SJCRH30 (cell line): ENCODE measurements at places on chromosomes 4 and X. TPM values are rescaled to one million over a fixed set of nuclear protein-coding genes. Genes with fewer than 3 reads are reported as not detected.

DNA sequence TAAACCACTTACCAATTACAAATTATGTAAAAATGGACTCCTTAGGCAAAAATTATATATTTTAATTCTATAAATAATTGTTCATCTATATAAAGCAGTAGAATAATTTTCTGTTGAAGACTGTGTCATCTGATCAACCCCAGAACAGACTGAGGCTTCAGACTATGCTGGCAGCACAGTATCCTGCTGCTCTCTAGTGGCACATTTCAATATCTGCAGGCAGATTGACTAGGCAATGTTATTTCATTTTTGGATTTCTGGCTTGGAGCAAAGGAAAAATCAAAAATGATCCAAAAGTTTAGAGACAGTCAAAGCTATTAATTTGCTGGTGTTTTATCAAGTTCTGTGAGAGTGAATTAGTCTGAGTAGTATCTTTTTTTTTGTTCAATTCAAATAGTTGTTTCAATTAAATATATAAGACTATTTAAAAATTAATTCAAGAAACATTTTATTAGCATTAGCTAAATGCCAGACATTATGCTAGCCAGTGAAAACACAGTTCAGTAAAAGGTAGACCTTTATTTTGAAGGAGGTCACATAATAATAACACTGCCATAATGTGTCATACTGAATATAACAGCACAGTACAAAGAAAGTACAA, 21.3 kb upstream of the SULT1E1 start:
- no peaks in the 10 kb centered on the region for H3K27me3 ChIP-seq
- H3K4me3 ChIP-seq, result no peak overlapping the region
- DNase-seq, result peak; percentile 57
- H3K36me3 ChIP-seq, result no peaks in the 10 kb centered on the region

DNA sequence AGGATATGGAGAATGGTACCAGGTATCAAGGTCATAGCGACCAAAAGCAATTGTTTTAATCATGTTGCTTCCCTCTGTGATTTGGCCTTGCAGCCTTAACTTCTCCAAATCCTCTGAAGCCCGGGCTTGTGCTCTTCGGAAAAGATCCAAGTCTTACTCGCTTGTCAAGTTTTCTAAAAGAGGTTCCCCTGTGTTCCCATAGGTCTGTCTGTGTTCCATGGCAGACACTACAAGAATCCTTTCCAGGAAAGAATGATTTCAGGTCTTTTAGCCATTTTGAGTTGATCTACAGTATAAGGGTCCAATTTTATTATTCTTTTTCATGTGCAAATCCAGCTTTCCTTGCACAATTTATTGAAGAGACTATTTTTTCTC, 710.6 kb upstream of the DIAPH2 start:
- no peaks in the 10 kb centered on the region for H3K27me3 ChIP-seq
- DNase-seq, result no peak
- H3K4me3 ChIP-seq, result no peak overlapping the region
- H3K4me1 ChIP-seq, result no peaks in the 10 kb centered on the region
- no peaks in the 10 kb centered on the region for H3K36me3 ChIP-seq

DNA sequence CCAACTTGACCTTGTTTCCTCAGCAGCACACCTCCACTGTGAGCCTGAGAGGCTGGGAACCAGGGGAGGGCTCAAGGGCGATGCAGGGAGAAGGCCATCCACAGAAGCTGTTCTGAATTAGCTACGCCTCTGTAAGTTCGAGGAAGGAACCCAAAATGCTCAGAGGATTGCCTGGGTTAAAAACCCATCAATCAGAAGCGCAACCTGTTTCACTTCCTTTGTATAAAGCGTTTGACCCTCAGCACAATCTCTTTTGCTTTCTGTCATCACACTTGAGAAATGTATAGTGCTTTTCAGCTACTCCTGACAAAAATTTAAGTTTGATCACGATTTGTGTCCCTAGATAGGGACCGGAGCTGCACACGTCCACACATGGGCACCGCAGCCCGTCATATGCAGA, 48.0 kb upstream of the MAP3K15 start:
- peaks cover 6% of the 10 kb centered on the region; the same call in 1 of the 2 replicates for H3K36me3 ChIP-seq
- no peak for DNase-seq
- no peaks in the 10 kb centered on the region for H3K27me3 ChIP-seq

- no peak overlapping the region for H3K4me3 ChIP-seq
- H3K36me3 ChIP-seq, result no peaks in the 10 kb centered on the region
- no peak overlapping the region for H3K27ac ChIP-seq
- peaks cover 16% of the 10 kb centered on the region for H3K4me1 ChIP-seq
- H3K27me3 ChIP-seq, result no peaks in the 10 kb centered on the region
Observed at GRCh38 chr4:139593091-139593564, 37.1 kb upstream of the SETD7 start.

Gene SHROOM2
- 0.57 and 0.84 TPM in 2 replicates for total RNA-seq

DNA sequence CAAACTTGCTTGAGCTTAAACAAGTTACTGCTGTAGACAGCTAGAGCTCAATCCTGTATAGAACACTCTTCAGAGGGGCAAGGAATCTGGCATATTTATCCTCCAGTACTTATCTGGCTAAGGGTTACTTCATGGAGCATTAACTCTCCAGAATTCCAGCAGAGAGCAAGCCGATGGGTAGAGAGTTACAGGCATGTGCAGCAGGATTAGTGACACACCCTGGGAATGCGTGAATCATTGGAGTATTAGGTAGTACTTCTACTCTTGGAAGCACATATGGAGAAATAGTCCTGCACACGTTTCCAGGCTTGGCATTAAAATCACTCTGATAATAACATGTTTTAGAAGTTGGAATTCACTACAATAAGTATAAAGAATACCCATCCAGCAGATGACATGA, 35.4 kb downstream of the GRXCR1 start:
- H3K4me1 ChIP-seq, result no peaks in the 10 kb centered on the region
- no peak for DNase-seq
- H3K27me3 ChIP-seq, result no peaks in the 10 kb centered on the region
- no peak overlapping the region for H3K4me3 ChIP-seq

DNA sequence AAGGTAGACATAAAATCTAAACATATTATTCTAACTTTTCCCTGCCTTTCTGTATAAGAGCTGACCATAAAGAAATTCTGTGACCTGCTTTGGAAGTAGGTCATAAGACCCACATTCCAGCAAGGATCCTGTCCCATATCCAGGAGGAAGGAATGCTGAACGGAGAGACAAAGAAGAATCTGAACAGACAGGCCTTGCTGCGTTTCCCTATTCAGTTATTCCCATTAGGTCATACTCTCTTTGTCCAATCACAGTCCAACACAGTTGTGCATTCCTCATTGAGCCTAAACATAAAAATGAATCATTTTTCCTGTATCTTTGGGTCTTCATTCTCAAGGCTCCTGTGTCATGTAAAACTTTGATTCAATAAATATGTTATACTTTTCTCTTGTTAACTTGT, 287.6 kb upstream of the TAPT1 start:
- H3K36me3 ChIP-seq, result no peaks in the 10 kb centered on the region
- DNase-seq, result no peak
- no peak overlapping the region for H3K27ac ChIP-seq
- H3K4me3 ChIP-seq, result no peak overlapping the region
- H3K27me3 ChIP-seq, result no peaks in the 10 kb centered on the region

Gene UGT2A3
- not detected in 2 replicates for total RNA-seq

- no peak overlapping the region for H3K27ac ChIP-seq
- no peaks in the 10 kb centered on the region for H3K27me3 ChIP-seq
- H3K36me3 ChIP-seq, result no peaks in the 10 kb centered on the region
- no peaks in the 10 kb centered on the region for H3K4me1 ChIP-seq
- H3K4me3 ChIP-seq, result no peak overlapping the region
- DNase-seq, result no peak
Observed at GRCh38 chr4:144409525-144409924, 236.4 kb upstream of the HHIP start.

DNA sequence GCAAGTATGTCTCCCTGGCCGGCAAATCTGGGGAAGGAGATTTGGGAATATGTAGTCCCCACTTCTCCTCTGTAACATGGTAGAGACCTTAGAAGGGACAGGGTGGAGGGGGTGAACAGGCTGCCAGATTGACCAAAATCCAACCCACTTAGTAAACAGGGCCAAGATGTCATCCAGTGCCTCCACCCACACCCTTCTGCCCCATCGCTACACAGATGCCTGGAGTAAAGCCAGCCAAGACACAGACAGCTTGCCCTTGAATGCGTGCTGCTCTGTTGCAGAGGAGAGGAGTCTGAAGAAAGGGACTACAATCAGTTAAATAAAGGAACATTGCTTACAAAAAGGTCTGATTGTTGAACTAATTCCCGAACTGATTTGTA, 160.1 kb upstream of the LDB2 start:
- H3K4me3 ChIP-seq, result no peak overlapping the region
- no peaks in the 10 kb centered on the region for H3K4me1 ChIP-seq
- H3K36me3 ChIP-seq, result no peaks in the 10 kb centered on the region

- H3K4me1 ChIP-seq, result peaks cover 10% of the 10 kb centered on the region
- peak; percentile 93 for DNase-seq
- peak within 1 kb of the TSS; percentile 63 for H3K27ac ChIP-seq
- H3K4me3 ChIP-seq, result peak within 1 kb of the TSS; percentile 71
Observed at GRCh38 chr4:89056953-89057398, at the start of gene FAM13A. Gene FAM13A (minus strand): TSS chr4:89057185. CDS start chr4:89056964, 221 bp downstream.

DNA sequence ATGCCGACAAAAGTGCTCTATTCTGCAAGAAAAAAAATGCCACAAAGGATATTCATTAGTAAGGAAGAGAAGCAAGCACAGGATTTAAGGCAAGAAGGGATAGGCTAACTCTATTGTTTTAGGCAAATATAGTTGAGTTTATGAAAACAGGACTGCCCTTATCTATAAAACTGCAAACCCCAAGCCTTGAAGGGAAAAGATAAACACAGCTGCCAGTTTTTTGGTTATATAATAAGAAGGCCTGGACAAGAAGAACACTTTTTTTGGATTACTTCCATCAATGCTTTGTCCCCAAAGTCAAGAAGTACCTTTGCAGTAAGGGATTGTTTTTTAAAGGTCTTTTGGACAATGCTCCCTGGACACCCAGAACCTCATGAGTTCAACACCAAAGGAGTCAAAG, 45.4 kb upstream of the WWC2 start:
- H3K4me3 ChIP-seq, result no peak overlapping the region
- no peaks in the 10 kb centered on the region for H3K36me3 ChIP-seq
- H3K27ac ChIP-seq, result no peak overlapping the region
- no peaks in the 10 kb centered on the region for H3K4me1 ChIP-seq
- H3K27me3 ChIP-seq, result no peaks in the 10 kb centered on the region

Gene PAK3
- 4.1 and 5.2 TPM in 2 replicates for total RNA-seq

DNA sequence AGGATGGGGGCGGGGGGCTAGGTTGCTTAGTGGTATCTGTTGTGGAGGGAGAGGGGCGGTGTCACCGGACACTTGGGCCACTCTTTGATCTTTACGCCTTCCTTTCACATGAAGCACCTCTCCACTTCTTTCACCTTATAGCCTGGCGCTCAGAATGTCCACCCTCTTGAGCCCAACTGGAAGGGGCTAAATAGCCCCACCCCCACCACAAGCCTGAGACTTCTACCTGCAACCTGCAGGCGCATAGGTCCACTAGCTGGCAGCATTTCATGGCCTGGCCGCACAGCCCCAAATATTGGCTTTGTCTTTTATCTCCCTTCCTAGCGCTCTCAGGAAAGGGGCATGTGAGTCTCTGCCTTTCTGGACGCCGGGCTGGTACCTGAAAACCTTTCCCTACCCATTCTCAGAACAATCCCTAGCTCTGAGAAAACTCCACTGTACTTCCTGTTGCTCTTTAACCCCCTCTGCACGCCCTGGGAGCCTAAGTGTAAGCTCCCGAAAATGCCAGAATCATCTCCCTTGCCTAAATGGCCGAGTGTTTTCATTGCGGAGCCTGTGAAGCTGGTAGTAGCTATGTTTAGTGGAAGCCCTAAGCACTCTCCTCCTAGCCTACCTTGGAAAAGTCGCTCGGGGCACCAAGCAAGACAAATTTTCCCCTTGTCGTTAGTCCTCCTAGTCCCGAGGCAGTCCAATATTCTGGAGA, 1.2 kb upstream of the TRPC5 start:
- H3K27me3 ChIP-seq, result 0 out of 2 replicates have a peak, but pooled peaks cover 3% of the 10 kb centered on the region
- no peaks in the 10 kb centered on the region for H3K36me3 ChIP-seq
- no peak overlapping the region for H3K4me3 ChIP-seq
- no peak for DNase-seq

Gene GPR82
- not detected in 2 replicates for total RNA-seq

- H3K36me3 ChIP-seq, result no peaks in the 10 kb centered on the region
- no peaks in the 10 kb centered on the region for H3K27me3 ChIP-seq
- H3K4me1 ChIP-seq, result no peaks in the 10 kb centered on the region
- H3K27ac ChIP-seq, result no peak overlapping the region
- no peak for DNase-seq
- no peak overlapping the region for H3K4me3 ChIP-seq
Observed at GRCh38 chr4:166839615-166840251, 394.6 kb downstream of the SPOCK3 start.

Gene DKK2
- total RNA-seq, result 0.18 and 0.55 TPM in 2 replicates

- no peaks in the 10 kb centered on the region for H3K27me3 ChIP-seq
- H3K4me1 ChIP-seq, result peaks cover 15% of the 10 kb centered on the region
- no peak for DNase-seq
- no peak overlapping the region for H3K27ac ChIP-seq
- no peaks in the 10 kb centered on the region for H3K36me3 ChIP-seq
- no peak overlapping the region for H3K4me3 ChIP-seq
Observed at GRCh38 chr4:168484626-168485025, 4.3 kb upstream of the DDX60L start.

Gene FAM236A
- total RNA-seq, result not detected in 2 replicates

- H3K4me3 ChIP-seq, result no peak overlapping the region
- no peak for DNase-seq
- H3K27ac ChIP-seq, result no peak overlapping the region
Observed at GRCh38 chrX:1138476-1139184, 73.8 kb downstream of the CRLF2 start.

Gene NAA11
- 0.12 TPM in 1 of 2 replicates, not detected in the other for total RNA-seq

DNA sequence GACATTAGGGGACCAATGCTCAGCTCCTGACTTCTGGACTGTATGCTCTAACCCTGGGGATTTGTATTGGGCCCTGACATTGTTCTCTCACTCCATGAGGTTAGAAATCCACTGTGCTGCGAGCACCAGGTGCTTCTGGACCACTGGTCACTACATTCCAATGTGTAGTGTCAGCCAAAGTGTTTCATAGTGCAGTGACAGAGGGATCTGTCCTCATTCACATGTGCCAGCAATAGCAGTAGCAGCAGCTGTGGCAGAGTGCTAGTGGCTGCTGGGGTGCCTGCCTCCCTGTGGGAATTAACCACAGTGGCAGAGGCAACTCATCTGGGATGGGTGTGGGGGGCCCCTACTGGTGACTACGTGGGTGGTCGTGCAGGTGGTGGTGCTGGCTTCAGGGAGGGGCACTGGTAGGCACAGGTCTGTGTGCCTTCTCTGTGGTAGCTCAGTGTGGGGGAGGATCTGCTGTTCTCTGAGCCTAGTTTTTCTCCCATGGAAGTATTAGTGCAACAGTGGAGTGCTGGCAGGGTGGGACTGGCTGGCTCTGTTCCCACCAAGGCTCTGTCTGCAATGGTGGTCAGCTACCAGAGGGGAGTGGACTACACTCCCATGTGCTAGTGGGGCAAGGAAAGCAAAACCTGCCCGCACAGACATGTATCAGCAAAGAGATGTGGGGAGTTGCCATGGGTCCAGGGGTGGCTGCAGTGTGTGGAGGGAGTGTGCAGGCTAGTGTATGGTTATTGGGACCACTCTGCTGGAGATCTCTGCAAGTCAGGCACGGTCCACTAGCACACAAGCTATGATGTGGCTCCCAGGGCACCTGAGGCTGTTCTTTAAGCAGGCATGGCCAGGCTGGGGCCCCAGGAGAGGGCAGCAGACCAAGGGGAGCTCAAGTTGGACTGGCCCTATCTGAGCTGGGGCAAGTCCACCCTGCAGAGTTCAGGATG, 78.5 kb downstream of the SCLT1 start:
- H3K4me1 ChIP-seq, result no peaks in the 10 kb centered on the region
- H3K27me3 ChIP-seq, result no peaks in the 10 kb centered on the region
- peak overlapping the region; percentile 26 for H3K27ac ChIP-seq
- no peak overlapping the region for H3K4me3 ChIP-seq
- DNase-seq, result peak; percentile 19
- H3K36me3 ChIP-seq, result peaks cover 3% of the 10 kb centered on the region

- H3K36me3 ChIP-seq, result peaks cover 14% of the 10 kb centered on the region
- DNase-seq, result no peak
- H3K27ac ChIP-seq, result no peak overlapping the region
- H3K4me3 ChIP-seq, result no peak overlapping the region
Observed at GRCh38 chr4:186627226-186627865, 72.0 kb upstream of the MTNR1A start.
